ENCODE measurements at places on chromosomes 4 and X.

- DNase-seq = no peak
These were observed 50.6 kb downstream of the SYNPO2 start for GRCh38 chr4:118939169-118939783.

GRCh38 chrX:22399437-22400192 lies 126.9 kb downstream of the CBLL2 start:
- no peak for DNase-seq

DNA sequence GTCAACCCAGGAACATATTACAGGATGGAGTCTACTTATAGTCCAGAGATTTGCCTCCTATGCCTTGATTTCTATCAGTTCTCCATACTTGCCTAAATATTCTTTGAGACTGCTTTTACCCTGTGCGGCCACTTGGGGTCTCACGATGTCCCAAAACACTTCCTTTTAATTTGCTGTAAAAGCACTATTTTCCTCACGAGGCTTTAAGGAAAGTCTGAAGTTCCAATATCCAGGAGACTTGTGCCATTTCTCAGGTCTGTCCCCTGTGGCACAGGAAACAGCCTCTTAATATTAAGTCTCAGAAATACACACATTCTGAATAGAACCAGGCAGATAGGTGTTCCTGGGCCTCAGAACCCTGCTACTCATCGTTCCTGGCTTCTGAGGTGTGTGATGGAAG lies 142.9 kb downstream of the TMEM164 start:
- peak; percentile 13 for DNase-seq

DNA sequence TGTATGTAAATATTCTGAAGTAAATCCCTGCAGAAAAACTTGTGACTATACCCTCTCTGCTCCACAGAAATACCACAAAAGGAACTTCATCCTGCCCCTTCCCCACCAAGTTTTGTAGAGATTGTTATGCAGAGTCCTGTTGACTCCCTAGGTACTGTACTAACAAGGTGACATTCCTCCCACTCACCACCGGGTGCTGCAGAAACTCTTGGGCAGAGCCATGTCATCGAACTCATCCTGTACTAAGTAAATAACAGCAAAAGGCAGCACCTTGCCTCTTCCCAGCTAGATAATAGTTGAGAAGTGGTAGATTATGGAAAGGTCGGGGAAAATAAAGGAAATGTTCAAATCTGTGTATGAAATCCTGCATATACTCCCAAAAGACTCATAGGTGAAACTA lies 233.3 kb downstream of the STPG2 start:
- no peak for DNase-seq

GRCh38 chrX:133980406-133980805 lies 5.0 kb downstream of the GPC3 start:
- DNase-seq = no peak

- DNase-seq = no peak
These were observed 593 bp downstream of the NPY1R start for GRCh38 chr4:163331629-163332376.

GRCh38 chr4:186852964-186853391 lies 129.3 kb upstream of the FAT1 start:
- DNase-seq = no peak

All from GDM1 (cell line).